Right cardiac atrium (tissue), 5 donors: ENCODE measurements at places on chromosomes 4 and X. TPM values are rescaled to one million over a fixed set of nuclear protein-coding genes. Genes with fewer than 3 reads are reported as not detected.

The RTL9 gene
- polyA plus RNA-seq = 0.20 TPM

The MAGEB10 gene
- polyA plus RNA-seq = not detected

The CACNA1F gene
- polyA plus RNA-seq = 0.09 TPM

The SH3RF1 gene
- polyA plus RNA-seq = 2.4 TPM

The NHS gene
- 0.61 TPM for polyA plus RNA-seq

The F8 gene
- polyA plus RNA-seq = 72.9 TPM

The CHIC1 gene
- 4.8 TPM for polyA plus RNA-seq

The RPA4 gene
- 0.09 TPM for polyA plus RNA-seq

The FAM47E gene
- polyA plus RNA-seq = 4.5 TPM

The SPINK2 gene
- polyA plus RNA-seq = 36.1 TPM

The AADAT gene
- 1.5 TPM for polyA plus RNA-seq

The KLHL13 gene
- 4.0 TPM for polyA plus RNA-seq

The COX7B2 gene
- polyA plus RNA-seq = not detected

The STATH gene
- not detected for polyA plus RNA-seq

The ZNF711 gene
- polyA plus RNA-seq = 3.6 TPM

The PDCL2 gene
- polyA plus RNA-seq = not detected
